Cortex of kidney (tissue), 1 donor: ENCODE measurements at places on chromosomes 3 and 15.

GRCh38 chr3:181701096-181701495 lies 10.6 kb upstream of the SOX2 start:
- DNase-seq = no peak

GRCh38 chr3:45778761-45779201 lies 17.6 kb downstream of the SLC6A20 start:
- no peak for DNase-seq

DNA sequence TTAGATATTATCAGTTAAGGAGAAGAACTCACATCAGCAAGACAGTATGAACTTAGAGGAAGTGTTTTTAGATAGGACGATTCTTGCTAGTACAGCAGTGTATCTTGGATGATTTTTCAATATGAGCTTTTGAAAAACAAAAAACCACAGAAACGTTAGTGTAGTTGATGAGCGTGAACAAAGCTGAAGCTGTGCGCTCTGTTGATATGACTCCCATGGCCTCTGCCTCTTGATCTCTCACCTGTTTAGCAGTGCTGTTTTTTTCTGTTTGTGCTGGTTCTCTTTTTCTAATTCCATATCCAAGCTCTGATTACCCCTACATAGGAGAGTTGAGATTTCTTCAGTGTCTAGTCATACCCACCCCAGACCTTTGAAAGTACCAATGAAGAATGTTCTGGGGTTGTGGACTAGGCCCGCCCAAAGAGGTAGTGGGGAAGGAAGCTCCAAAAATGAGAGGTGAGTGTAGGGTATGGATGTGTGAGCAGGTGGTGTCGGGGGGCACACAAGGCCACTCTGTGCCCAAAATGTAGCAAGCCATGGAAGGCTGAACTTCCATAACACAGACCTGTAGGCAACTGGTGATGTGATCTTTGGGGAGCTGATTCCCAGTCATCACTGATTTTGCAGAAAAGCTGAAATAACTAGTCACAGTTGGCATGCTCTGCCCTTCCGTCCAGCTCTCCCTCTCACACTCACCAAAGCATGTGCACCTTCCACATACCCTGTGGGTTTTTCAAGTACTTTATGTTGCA lies 20.0 kb upstream of the CMTM7 start:
- DNase-seq = no peak

DNA sequence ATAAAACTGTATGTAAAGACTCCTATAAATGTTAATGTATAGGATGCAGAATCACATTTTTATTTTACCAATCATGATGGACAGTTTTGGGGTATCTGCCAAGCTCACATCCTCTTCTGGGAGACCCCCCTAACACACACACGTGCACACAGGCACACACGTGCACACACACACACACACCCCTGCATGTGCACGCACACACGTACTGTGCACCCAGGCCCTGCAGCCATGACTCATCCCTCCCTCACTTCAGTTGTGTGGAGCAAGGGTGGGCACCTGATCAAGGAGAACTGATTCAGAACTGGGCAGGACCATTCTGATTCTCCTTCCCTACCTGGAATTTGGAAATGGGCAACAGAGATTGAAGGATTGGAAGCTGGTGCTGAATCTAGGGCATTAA lies 16.0 kb upstream of the MINDY4B start:
- no peak for DNase-seq

DNA sequence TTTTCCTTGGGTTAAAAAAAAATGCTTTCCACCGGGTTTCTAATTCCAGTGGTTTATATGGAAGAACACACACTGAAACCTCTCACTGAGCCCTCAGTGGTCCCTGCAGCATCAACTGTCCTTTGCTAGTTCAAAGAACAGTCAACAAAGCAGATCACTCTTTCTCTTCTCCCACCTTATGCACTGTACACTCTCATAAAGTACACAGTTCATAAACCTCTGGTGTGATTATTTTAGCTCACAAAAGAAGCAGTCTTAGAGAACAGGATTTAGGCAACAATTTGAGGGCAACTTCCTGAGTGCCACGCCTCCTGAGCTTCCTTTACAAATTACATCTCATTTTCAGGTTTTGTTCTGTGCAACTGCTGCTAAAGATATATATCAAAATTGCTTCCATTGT lies 728.4 kb upstream of the GOLIM4 start:
- no peak for DNase-seq

DNA sequence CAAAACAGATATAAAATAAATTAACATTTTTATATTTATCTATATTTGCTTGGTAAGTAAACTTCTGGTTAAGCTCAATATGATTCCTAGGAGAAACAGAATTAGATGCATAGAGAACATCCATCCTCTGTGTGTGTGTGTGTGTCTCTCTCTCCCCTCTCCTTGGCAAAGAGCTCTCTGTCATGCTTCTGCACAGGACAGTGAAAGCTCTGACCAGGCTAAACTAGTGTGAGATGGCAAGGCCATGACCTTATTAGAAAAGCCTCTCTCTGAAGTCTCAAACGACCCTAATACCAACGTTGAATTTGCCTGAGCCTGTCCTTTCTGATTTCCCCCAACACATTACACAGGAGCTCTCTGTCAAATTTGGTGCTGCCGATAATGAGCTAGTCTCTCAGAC lies 746.0 kb downstream of the VGLL3 start:
- no peak for DNase-seq

- DNase-seq = no peak
Measured at GRCh38 chr3:50651920-50652529, 22.7 kb upstream of the DOCK3 start.

DNA sequence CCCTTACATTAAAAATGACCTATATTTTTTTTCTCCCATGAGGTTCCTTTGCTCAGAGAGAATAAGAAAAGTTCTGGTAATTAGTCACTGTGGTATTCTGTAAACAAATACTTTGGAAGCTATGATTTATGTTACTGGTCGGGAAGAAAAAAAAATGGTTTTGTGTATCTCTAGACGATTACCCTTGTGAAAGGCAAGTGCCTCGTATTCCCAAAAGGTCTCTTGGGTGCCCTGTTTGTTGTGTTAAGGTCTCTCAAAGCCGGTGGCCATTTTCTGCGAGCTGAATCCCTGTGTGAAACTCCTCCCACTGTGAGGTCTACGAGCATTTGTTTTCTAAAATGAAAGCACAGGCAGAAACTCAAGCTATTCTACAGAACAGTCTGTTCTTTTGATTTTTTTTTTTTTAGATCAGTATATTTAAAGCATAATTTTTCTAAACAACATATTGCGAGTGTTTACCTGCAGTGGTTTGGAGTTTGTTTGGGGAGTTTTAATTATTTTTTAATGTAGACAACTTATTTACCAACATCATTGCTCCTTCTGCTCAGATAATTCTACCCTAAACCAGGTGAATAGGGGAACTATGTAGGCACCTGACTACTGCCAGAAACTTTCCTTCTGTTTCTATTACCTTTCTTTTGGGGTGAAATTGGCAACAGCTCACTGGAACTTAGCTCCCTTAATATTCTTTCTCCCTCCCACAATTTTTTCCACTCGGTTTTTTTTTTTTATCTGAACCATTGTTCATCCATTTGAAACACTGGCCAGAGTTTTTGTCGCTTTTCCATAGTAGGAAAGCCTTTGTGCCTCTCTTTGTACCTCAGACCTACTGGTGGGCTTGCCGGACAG lies 44.0 kb downstream of the ZBTB38 start:
- DNase-seq = no peak

DNA sequence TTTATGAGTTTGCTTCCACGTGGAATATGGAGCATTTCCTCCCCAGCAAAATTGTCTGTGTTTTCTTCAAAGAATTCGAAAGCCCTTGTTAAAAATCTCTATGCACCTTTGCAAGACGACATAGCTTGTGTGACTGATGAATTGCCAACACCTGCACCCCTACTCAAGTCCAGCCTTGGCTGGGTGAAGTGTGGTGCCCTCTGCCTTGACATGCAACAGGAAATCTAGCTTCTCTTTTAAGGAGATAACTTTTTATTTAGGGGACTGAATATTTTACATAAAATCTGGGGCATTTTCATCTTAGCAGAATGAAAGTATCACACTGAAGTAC lies 647 bp downstream of the HMG20A start:
- no peak for DNase-seq

- no peak for DNase-seq
Measured at GRCh38 chr15:72285402-72285801, 13.0 kb upstream of the PARP6 start.
